CD4-positive, alpha-beta T cell treated with Interferon alpha-2 for 1 hour (primary cell): ENCODE measurements at places on chromosomes 11 and 22.

DNA sequence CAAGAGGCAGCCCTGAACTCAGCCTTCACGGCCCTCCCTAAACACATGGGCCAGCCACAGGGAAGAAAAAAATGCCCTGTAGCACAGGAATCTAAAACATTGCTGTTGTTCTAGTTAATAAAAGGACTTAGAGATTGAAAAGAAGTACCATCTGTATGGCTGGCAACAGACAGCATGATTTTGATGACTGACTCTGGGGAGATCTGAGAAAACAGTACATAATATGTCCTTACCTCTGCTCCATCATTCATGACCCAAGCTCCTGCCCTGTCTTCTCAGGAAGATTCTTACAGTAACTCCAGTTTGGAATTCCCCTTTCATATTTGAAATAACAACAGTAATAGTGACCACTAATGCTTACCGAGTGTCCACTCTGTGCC lies 244.2 kb downstream of the ETS1 start:
- DNase-seq, result no peak

DNA sequence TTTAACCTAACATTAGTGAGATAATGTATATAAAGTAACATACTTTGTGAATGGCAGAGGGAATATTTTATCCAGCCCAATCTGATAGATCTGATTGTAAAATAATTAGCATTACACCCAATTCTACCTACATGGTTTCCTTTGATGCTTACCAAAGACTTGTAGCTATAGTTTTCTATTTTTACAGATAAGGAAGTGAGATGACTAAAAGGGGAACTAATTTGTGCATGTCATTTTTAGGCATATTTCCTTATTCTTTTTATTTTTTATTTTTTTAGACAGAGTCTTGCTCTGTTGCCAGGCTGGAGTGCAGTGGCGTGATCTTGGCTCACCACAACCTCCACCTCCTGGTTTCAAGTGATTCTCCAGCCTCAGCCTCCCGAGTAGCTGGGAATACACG lies 793.7 kb upstream of the LRRC4C start:
- DNase-seq, result no peak

GRCh38 chr11:130705670-130706421 lies 210.4 kb downstream of the SNX19 start:
- no peak for DNase-seq

GRCh38 chr11:70616938-70617654 lies 218.8 kb downstream of the CTTN start:
- DNase-seq, result no peak

DNA sequence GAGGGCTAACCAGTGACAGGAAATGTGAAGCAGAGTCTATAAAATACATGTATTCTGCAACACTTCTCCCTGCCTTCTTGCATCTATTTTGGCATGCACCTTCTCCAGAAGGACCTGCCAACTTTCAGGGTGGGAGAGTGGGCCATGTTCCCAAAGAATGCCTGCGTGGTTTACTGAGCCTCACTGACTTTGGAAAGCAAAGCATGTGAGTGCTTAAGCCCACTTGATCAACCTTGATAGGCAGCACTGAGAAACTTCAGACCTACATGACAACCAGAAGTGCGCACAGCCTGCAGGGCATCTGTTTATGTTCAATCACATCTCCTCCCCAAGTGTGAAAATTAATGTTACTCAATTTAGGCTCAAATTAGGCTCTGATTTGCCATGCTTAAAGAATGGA lies 69.2 kb downstream of the AMOTL1 start:
- DNase-seq, result no peak

DNA sequence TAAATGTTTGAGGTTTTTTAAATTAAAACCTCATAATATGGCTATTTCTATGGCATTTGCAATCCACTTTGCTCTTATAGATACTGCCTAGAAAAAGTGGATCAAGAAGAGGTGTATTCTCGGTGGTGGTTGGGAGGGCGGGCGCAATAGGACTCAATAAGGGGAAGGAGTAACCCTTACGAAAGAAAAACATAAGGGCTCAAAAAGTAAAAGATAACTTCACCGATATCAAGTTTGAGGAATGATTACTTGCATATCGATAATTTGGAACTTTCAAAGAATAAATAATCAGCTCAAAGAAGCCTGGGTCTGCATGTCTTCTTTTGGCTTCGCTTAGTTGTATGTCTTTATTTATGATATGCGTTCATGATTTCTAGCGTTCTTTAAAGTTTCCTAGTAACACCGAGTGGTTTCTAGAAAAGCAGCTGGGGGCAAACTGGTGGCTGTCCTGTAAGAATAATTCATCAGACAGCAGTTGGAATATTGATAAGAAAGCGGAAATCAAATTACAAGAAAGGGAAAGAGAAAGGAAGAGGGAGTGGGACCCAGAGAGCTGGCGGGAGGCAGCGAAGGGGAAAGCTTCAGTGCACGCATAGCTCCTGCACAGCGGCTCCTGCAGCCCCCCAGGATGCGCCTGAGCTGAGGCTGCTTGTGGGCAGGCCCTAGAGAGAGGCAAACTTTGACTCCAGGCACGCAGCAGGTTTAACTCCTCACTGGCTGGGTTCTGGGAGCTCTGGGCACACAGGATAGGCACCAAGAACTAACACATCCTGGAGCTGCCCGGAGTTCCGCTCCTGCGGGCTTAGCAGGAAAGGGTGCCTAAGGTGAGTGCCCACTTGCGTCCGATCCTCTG lies 9.1 kb upstream of the FLI1 start:
- DNase-seq, result no peak

GRCh38 chr22:49656291-49656851 lies 171.3 kb downstream of the BRD1 start:
- no peak for DNase-seq

DNA sequence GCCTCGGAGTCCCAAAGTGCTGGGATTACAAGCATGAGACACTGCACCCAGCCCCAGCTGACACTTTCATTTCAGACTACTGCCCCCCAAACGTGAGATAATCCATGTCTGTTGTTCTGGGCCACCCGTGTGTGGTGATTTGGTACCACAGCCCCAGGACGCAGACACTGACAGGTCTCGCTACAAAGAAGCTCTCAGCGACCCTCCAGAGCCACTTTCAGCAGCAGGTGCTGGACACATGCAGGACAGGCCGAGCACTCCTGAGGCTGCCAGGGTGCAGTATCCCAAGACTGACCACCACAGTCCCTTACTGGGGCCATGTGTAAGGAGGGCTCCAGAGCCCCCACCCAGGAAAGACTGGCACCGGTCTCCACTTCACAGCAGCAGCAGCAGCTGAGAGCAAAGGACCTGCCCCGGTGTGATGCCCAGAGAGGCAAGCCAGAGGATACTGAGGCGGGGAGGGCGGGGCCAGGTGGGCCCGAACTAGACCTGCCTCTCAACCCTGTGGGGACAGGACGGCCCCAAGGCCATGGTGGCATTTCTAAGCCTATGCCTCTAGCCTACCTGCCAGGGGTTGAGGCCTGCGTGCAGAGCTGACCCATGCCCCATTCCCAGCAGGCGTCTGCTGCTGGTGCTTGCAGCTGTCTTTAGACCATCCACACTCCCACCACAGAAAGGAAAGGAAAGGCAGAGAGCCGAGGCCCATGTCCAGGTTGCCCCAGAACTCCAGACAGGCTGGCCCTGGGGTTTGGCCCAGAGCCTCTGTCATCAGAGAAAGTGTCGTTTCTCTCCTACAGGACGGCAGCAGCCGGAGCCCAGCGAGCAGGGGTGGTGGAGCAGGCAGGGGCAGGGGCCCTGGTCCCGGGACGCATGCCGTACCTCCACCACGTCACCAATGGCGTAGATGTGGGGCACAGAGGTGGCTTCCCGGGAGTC lies 28.0 kb upstream of the GNB1L start:
- DNase-seq, result no peak

DNA sequence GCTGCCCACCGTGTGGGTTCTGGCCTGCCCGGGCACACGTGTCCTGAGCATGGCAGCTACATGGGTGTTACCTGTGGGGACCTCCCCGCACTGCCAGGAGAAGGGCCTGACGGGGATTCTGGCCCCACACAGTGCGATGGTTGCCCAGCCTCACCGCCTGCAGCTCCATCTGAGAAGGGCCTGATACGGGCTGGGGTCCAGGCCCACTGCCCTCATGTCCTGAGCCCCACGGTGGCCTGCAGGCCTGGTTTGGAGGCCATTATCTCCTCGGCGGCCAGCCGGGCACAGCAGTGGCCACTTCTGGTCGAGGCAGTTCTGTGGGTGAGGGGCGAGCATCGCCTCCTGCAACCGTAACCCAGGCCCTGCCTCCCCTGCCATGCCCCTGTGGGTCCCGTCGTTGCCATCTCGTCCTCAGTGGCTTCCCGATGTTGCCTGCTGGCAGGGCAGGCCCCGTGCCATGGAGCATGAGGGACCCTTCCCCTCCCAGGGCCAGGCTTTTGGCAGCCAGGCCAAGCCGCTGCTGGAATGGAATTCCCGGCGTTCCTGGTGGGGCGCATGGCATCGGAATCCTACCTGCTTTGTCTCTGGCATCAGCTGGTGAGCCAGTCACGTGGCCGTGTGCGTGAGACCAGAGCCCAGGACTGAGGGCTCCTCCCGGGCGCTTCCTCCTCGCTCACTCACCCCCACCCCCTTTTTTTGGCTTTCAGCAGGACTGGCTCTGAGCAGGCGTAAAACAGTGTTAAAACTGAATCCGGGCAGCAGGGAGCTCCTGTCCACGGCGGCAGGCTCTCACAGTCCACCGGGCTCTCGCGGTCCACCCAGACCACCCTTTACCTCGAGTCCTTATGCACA lies 71.9 kb upstream of the PPARA start:
- DNase-seq, result no peak

DNA sequence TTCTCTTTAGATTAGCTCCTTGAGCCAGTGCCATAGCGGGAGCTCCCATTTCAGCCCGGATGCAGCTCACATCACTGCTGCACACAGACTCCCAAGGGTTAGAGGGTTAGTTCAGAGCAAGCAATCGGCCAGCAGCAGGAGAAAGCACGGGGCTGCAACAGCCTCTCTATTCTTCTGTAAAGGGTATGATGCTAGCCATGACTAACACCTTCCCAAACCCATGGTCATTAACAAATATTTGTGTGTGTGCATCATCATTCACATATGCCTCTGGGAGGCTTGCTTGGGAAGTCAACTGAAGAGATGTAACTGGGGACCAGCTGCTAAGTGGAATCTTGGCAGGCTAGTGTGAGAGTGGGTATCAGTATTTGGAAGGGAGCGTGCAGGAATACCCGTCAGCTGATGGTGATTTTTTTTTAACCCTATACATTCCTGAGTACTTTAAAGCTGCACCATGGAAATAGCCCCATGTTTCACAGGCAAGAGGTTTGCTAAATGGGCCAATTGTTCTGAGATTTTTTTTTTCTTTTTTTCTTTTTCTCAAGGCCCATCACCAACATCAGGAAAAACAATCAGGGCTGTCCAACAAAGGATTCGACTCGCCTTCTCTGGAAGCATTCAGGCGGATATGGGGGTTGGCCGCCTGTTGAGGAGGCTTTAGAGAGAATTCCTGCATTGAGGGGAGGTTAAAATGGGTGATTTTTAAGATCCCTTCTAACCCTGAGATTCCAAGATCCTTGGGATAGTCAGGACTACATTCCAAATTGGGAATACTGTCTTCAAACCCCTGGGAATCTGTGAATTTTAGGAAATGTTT lies 33.2 kb upstream of the CCDC89 start:
- DNase-seq, result no peak

- DNase-seq, result peak; percentile 58
These were observed at the start of gene MICALL1 for GRCh38 chr22:37905534-37906363. MICALL1 (plus strand) TSS chr22:37906297; CDS start chr22:37906423, 126 bp downstream.

- no peak for DNase-seq
These were observed 38.1 kb downstream of the DBX1 start for GRCh38 chr11:20122131-20122530.

GRCh38 chr22:37164505-37164887 lies 14.8 kb upstream of the IL2RB start:
- no peak for DNase-seq

DNA sequence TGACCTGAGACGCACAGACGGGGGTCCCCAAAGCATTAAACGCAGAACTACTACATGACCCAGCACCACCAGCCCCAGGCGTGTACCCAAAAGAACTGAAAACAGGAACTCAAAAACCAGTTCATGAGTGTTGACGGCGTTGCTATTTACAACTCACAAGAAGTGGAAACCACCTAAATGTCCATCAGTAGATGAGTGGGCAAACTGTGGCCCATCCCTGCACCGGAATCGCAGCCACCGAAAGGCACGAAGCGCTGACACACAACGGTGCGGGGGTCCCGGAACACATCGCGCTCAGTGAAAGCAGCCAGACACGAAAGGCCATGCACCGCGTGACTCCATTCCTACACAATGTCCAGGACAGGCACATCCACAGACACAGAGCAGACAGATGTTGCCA lies 79.2 kb downstream of the TRMU start:
- no peak for DNase-seq

DNA sequence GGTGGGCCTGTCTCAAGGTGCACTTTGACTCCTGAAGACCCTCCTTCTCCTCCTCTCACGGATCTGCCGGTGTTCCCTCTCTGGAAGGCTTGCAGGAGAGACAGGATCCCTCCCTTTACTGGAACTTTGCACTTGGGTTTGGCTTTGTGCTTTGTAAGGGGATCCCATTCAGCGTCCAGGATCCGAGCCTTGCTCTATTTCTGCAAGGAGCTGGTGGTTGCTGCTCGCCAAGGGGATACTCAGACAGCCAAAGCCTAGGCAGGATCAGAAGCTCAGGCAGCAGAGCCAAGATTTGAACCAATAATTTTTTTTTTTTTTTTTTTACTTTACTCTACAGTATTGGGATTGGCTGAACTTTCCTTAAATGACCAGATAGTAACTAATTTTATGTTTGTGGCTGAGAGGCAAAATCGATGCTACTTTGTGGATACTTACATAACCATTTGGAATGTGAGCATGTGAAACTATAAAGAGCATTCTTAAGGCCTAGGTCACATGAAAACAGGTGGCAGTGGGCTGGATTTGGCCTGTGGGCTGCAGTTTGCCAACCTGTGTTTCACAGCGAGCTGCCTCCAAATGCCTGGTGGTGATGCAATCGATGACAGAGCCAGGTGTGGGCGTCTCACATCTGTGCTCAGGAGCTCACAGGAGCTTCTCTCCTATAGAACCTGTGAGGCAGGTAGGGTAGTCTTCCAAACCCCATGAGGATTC lies 25.2 kb downstream of the BCR start:
- DNase-seq, result no peak

GRCh38 chr22:47351836-47352579 lies 589.6 kb downstream of the TBC1D22A start:
- DNase-seq, result no peak

DNA sequence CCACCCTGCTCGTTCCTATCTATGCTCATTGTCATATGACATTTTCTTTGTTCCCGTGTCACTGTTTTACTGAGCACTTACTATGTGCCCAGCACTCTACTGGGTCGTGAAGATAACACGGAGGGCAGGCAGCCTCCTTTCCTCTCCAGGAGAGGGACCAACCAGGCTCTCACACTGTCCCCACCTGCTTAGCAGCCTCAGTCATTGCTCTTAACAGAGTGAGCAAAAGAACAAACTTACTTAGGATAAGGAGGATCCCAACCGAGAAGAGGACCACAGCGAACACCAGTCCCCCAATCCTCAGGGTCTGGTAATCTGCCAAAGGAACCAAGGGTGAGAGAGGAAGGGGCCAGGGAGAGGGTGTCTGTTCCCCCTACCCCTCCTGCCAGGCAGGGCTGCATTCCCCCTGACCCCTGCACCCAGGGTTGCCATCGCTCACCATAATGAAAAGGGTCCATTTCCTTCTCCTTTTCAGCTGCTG lies 17.0 kb upstream of the FXYD2 start:
- DNase-seq, result no peak

GRCh38 chr11:80109031-80109430 lies 668.2 kb upstream of the TENM4 start:
- DNase-seq, result no peak
